H7 (cell line): ENCODE measurements at places on chromosomes 1 and 21. TPM values are rescaled to one million over a fixed set of nuclear protein-coding genes. Genes with fewer than 3 reads are reported as not detected.

KCNJ10 gene
- 0.07 TPM in 1 of 2 replicates, not detected in the other for total RNA-seq

OR10J4 gene
- total RNA-seq, result not detected in 2 replicates

AIM2 gene
- total RNA-seq, result 0.31 and 0.55 TPM in 2 replicates

C8A gene
- total RNA-seq, result not detected in 2 replicates

- DNase-seq, result peak; percentile 60
Observed at GRCh38 chr1:231241750-231242149, 738 bp downstream of the GNPAT start.

GRCh38 chr1:231934797-231935196, 308.2 kb downstream of the DISC1 start:
- DNase-seq, result no peak

DNA sequence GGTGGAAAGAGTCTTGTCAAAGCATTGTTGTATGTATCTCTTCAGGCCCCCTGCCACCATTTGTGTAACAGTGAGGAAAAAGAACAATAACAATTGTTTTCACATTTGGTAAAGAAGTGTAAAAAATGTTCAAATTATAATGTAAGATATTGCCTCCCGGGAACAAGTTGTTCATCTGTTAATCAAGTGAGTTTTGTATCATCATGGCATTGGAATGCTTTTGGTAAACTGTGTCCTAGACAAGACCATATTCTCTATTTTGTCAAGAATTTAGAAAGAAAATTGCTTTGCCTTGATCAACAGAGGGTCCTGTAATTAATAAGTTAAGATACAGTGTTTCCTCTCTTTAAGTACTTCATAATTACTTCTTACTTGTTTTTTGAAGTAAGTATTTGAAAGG, 692.0 kb upstream of the NR5A2 start:
- no peak for DNase-seq

- no peak for DNase-seq
Observed at GRCh38 chr1:20395255-20395654, 90.8 kb downstream of the CAMK2N1 start.

DNA sequence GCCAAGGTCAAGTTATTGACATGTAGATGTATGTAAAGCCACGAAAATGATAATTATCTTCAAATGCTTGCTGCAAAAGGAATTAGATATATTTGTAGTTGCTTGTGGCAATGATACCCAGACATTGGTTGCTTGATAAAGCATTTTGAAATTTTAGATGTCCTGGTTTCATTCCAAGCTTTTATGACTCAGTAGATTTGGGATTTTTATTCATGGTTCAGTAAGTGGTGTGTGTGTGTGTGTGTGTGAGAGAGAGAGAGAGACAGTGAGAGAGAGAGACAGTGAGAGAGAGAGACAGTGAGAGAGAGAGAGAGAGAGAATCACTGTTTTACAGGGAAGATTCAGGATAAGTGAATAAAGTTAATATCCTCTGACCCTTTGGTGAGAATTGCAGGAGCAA, 498.2 kb upstream of the C1orf87 start:
- no peak for DNase-seq
